ENCODE measurements at places on chromosomes 13 and 19. TPM values are rescaled to one million over a fixed set of nuclear protein-coding genes. Genes with fewer than 3 reads are reported as not detected.
A peak's percentile ranks its signal among the peaks of the same experiment; 100 is the strongest.

Gene CKAP2
- total RNA-seq, result 32.8 TPM

Gene RYR1
- 231 TPM for total RNA-seq

Gene ZSCAN5A
- 1.8 TPM for total RNA-seq

Gene S1PR4
- 1.0 TPM for total RNA-seq

Gene KIR3DL2
- total RNA-seq, result not detected

DNA sequence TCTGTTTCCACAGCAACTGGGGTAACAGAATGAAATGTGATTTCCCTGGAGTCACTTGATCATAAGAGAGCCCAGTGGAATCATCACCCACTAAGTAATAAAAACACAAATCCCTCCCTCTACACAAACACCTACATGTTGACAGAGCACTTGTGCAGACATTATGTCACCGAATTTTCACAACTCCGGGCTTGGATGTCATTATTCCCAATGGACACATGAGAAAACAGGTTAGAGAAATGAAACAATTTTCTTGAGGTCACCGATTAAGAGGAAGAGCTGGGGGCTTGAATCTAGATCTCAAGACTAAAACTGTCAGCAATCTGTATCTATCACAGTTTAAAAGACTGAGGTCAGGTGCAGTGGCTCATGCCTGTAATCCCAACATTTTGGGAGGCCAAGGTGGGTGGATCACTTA is 3.1 kb downstream of the XRCC1 start:
- DNase-seq, result peak; percentile 40

GRCh38 chr13:79772811-79773210 is 291.9 kb downstream of the NDFIP2 start:
- DNase-seq, result peak; percentile 54

DNA sequence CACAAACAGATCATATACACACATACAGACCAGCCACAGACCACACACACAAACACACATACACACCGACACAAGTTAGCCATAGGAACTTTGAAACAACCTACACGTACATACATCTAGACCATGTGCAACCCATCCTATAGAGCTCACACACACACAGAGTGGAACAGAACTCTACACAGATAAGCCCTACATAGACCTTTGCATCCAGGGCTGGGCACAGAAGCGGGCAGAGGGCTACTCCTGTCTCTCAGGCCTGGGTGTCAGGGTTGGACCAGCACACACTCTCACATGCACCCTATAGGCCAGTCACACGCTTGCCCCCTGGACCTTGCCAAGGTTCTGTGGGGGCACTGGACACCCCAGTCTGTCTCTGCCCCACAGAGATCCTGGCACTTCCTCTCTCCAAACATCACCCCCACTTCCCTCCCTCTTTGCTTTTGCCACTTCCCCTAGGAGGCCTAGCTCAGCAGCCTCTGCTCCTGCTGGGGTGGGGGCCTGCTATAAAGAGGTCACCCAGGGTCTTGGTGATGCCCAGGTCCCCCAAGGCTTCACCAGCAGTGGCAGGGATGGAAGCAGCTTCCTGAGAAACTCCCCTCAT is 5.8 kb upstream of the JUNB start:
- DNase-seq, result no peak

GRCh38 chr13:95039415-95039814 is 261.8 kb downstream of the ABCC4 start:
- no peak for DNase-seq

DNA sequence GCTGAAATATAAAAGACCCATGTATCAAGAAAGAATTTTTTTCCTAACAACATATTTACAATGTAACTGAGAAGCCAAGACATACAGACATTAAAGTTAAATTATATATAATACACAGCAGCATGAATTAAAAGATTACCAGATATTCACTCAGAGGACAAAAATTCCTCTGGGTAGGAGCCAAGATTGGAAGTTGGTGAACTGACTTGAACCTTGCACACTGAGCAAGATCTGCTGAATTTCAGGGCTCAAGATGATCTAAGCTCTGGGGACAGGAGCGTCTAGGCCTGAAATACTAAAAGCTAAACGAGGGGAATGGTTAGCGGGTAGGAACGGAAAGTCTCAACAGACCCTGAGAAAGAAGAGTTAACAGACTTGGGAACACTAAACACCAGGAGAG is 8.5 kb downstream of the FOXO1 start:
- no peak for DNase-seq

- DNase-seq, result no peak
Measured at GRCh38 chr13:35889560-35889959, 241.6 kb downstream of the DCLK1 start.

DNA sequence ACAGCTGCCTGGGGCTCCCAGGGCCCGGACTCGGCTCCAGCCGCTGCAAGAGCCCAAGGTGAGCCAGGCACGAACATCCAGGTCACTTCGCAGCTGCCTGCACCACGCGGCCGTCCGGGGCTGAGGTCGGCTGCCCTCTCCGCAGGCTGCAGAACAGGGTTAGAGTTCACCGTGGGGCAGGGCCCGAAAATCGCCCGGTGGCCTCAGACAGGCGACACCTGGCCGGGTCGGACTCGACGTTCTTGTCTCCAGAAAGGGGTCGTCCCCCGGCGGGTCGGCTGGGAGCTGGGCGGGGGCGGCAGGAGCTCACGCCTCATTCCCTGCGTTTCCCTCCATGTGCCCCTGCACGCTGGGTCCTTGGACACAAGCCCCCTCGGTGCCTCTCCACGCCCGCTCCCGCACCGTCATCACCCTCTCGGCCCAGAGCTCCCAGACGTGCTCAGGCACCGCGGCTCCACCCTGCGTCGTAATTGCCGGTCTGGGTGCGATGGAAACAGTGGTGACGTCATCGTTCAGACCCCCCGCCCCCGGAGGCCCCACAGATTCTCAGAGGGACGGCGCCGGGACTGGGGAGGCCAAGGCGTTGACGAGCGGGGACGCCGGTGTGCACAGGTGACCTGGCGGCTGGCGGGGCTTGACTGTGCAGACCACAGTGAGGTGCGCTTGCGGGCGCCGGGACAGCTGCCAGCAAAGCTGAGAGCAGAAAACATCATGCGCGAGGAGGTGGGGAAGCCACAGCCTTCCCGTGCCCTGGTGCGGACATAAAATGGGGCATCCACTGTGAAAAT is 4.0 kb upstream of the GRIN3B start:
- peak; percentile 72 for DNase-seq

DNA sequence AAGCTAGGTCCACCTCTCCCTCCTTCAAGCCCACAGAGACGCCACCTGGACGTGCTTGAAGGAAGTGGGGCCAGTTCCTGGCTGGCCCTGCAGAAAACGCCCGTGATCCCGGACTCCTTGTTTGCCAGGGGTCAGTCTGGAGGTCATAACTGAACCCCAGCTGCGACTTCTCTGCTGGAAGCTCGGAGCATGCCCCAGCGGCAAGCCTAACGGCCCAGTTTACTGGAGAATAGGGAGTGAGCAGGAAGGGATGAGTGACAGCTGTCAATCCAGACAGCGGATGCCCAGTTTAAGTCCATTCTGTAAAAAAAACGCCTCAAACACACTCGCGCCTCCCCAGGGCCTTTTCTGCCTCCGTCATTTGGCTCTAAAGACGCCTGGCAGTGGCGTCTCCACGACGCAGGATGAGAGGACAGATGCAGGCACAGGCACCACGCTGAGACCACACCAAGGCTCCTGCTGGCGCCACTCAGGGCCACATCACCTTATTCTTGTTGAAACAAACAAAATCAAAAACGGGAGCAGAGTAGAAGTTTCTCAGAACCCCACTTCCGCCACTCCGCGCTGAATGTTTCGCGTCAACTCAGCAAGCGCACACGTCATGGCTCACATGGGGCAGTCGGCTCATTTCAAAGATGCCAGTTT is 57.6 kb downstream of the RASA3 start:
- DNase-seq, result no peak

DNA sequence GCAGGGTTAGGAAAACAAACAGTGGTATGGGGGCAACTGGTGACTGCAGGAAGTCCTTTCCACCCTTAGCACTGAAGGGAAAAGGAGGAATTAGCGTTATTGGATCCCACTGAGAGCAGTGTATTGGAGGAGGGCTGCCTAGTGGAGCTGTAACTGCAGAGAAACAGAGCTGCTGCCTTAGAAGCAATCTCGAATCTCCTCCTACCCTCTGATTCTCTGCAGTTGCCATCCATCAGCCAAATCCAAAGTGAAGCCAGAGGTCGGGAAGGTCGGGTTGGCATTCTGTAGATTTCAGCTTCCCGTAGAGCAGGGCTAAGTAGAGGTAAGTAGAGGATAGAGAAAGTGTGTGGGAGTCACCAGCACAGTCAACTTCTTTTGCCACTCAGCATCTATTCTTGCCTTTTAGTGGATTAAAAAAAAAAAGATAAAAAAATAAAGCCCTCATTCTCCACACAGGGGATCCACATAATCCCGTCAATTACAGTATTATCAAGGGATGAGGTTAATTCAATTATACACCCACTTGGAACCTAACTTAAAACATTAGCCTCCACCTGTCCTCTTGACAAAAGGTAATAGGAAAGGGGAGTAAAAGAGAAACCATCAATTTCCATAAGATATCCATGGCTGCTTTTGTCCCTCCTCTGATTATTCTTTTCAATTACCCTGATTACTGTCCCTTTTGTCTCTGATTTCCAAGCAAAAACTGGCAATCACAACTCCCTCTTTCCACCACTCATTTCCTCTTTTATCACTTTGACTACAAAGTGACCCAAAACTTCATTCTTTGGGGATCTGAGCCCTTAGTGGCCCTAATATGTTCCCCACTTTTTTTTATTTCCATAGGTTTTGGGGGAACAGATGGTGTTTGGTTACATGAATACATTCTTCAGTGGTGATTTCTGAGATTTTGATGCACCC is 234.7 kb downstream of the RBM26 start:
- DNase-seq, result no peak

- no peak for DNase-seq
Measured at GRCh38 chr19:38720559-38721236, 23.6 kb downstream of the CAPN12 start.

DNA sequence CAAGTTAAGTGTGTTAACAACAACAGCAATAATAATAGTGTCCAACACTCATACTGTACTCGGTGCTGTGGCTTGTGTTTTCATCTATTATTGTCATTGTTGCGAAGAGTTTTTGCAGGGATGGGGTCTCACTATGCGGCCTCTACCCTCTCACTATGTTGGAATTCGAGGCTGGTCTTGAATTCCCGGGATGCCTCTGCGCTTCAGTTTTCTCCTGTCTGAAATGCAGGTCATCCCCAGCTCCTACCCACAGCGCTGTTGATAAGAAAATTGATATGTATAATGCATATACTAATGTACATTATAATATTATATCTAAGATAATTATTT is 4.9 kb upstream of the SBK3 start:
- no peak for DNase-seq

DNA sequence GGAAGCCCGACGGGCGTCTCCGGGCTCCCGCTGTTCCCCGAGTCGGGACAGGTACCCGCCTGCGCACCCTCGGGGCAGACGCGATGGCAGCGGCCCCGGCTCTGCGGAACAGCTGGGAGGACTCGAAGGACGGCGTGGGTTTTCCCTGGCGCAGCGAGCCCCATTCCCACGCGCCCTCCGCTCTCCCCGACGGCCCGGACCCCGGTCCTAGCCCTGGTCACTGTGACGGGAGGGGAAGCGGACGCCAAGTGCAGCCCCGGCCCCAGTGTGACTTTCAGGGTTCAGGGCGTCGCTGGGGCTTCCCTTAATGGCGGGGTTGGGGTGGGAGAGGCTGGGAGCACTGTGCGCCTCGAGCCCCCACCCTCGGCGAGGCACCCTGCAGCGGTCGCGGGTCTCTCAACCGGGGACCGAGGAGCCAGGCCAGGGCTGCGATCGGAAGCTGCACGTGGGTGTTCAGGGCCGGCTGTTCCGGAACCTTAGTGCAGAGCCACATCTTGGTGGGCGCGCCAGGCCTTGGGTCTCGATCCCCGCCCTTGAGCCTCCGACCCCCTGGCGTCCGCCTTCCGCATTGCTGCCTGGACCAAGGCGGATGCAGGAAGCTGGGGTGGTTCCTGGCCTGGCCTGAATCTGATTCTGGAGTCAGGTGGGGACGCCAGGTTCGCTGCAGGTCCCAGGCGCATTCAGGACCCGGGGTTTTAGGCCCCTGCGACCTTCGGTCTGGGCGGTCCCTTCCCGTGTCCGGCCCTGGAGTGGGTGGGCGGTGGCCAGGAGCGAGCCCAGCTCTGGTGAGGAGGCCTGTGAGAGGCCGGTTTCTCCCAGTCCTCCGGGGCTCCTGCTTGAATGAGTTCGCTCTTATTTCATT is 3.5 kb downstream of the LGALS7B start:
- no peak for DNase-seq

DNA sequence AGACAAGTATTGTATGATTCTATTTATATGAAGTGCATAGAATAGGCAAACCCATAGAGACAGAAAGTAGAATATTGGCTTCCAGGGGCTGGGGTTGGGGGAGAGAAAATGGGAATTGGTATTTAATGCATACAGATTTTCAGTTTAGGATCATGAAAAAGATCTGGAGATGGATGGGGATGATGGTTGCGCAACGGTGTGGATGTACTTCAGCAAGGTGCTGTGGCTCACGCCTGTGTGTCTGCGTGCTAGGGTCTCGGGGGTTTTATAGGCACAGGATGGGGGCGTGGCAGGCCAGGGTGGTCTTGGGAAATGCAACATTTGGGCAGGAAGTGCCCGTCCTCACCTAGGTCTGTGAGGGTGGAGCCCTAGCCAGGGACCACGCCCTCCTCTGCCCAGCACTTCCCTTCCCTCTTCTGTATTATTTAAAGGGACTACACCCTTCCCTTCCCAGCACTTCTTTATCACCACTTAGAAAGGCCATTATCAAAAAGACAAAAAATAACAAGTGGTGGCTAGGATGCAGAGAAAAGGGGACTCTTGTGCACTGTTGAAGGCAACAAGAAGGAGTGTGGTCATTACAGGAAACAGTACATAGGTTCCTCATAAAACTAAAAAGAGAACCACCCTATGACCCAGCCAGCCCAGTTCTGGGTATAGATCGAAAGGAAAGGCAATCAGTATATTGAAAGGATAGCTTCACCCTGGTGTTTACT is 29.0 kb downstream of the LILRB4 start:
- no peak for DNase-seq

GRCh38 chr13:109783447-109783814 is 3.0 kb downstream of the IRS2 start:
- DNase-seq, result no peak

GRCh38 chr19:42207767-42208271 is 9.7 kb downstream of the DEDD2 start:
- no peak for DNase-seq

DNA sequence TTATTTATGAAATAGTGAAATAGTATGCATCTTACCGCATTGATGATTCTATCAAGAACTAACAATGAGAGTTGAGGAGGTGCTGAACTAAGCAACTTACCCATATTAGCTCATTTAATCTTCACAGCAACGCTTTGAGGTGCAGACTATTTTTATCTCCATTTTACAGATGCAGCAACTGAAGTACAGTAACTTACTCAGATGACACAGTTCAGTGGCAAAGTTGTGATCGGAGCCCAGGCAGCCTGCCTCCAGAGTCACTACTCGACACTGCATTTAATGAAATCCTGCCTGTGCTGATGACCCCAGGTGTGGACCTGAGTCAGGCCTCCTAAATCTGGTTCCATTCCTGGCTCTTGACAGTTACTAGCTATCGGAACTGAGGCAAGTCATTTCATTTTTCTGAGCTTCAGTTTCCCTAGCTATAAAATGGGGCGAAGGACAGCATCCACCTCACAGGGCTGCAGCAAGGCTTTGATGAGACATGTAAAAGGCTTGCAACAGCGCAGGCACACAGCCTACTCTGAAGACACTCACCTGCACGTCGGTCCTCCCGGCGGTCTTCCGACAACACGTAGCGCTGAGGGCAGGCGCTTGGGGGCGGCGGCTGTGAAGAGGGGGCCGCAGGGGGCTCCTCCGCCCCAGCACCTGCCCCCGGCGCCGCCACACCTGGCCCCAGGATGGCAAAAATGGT is 1.5 kb downstream of the MYPOP start:
- no peak for DNase-seq

- DNase-seq, result peak; percentile 77
Measured at GRCh38 chr13:100573121-100573520, 15.5 kb downstream of the GGACT start.

- DNase-seq, result no peak
Measured at GRCh38 chr19:33063356-33063752, 1.3 kb downstream of the RHPN2 start.
